ENCODE measurements at places on chromosomes 11 and 22.

GRCh38 chr11:125370561-125371389 lies 125.3 kb downstream of the FEZ1 start:
- no peak for DNase-seq

GRCh38 chr11:1404461-1405185 lies 14.9 kb downstream of the BRSK2 start:
- DNase-seq: no peak

DNA sequence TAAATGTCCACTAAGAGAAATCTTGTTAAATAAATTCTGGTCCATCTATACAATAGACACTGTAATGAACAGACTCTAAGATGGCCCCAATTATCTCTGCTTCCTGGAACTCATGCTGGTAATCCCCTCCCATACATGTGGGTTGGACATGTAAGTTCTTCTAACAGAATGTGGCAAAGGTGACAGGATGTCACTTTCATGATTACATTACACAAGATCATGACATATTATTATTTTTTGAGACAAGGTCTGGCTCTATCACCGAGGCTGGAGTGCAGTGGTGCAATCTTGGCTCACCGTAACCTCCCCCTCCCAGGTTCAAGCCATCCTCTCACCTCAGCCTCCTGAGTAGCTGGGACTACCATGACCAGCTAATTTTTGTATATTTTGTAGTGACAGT lies 14.6 kb upstream of the NDUFC2 start:
- no peak for DNase-seq

GRCh38 chr11:111387363-111387762 lies 8.3 kb upstream of the POU2AF1 start:
- DNase-seq: no peak

DNA sequence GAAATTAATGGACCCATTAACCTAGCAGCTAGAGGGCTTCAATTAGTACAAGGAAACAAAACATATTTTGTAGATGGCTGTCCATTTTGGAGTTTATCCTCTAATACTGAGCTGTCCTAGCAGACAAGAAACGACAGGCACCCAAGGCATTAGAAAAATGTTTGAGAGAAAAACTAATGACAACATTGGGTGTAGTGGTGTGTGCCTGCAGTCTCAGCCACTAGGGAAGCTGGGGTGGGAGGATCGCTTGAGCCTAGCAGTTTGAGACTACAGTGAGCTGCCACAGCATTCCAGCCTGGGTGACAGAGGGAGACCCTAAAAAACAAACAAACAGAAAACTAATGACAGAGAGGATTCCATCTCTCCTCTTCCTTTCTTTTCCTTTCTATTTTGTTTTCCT lies 1.5 kb downstream of the A4GALT start:
- DNase-seq: no peak

DNA sequence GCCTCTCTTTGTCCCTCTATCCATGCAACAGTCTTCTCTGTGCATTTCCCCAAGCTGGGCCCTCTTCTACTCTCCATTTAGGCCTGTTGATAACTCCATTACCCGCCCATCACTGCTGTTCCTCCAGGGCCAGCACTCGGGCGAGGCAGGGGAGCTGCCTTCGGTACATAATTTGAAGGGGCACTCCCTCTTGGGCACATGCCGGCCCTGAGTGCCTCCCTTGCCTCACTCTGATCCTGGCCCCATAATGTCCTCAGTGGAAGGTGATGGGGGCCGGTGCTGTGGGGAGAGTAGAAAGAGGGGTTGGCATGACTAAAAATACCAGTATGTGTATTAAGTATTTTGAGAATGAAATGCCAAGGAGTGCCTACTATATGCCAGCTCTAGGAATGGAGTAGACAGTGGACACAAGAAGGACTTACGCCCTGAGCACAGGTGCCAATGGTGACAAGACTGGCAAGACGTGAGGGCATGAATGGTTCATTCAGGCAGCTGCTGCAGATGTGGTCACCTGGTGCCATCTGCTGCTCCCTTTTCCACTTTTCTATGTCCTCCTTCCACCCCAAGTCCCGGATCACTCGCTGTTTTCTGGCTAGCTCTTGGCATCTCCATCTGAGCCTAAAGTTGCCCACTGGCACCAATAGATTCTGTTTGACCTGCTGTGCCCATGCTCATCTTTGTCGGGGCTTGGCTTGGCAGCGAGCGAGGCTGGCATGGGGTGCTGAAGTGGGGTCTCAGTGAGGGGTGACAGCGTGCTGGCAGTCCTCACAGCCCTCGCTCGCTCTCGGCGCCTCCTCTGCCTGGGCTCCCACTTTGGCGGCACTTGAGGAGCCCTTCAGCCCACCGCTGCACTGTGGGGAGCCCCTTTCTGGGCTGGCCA lies 22.6 kb downstream of the TMEM218 start:
- no peak for DNase-seq

GRCh38 chr11:126476266-126476924 lies 120.9 kb downstream of the ST3GAL4 start:
- DNase-seq: no peak

GRCh38 chr11:9082575-9082974 lies 8.8 kb downstream of the SCUBE2 start:
- no peak for DNase-seq

DNA sequence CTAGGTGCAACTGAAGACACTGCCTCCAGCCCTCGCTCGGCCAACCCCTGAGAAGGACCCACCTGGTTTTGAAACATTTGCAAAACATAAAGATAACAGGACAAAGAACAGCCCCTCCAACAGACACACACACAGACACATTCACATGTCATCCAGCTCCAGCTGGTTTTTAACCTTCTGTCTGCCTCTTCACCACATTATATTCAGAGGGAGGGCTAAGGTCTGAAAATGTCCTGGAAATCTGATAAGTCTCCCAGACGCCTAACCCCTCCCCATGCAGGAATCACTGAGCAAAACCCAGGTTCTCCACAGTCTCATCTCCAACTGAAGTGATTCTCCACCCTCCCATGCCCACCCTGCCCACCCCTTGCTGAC lies 29.4 kb downstream of the PACSIN2 start:
- DNase-seq: no peak

DNA sequence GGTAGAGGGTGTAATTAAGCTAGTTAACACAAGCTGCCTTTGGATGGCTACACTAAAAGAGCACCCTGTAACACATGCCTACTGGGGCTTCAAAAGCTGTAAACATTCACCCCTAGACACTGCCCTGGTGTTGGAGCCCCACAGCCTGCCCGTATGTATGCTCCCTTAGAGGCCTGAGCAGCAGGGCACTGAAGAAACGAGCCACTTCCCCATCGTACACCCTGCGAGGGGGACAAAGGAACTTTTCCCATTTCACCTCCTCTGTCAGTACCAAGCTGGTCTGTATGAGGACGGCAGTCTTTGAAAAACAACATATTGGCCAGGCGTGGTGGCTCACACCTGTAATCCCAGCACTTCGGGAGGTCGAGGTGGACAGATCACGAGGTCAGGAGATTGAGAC lies 77.0 kb downstream of the MAML2 start:
- DNase-seq: no peak

GRCh38 chr11:33912405-33913361 lies 20.8 kb upstream of the LMO2 start:
- no peak for DNase-seq

DNA sequence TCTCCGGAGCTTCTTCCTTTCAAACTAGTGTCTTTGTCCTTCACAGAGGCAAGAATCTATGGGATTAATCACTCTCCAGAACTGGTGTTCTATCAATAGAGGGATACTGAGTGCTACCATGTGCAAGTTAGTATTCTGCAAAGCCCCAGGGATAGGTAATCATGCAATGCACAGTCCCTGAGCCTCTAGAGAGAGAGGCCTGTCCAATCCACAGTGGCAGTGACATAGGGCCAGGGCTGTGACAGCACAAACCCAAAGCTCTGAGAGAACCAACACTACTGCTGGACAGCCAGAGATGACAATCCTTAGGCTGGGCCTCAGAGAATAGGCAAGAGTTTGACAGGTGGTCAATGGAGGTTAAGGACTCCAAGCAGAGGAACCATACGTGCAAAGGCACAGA lies 66.8 kb upstream of the USP47 start:
- DNase-seq: no peak

DNA sequence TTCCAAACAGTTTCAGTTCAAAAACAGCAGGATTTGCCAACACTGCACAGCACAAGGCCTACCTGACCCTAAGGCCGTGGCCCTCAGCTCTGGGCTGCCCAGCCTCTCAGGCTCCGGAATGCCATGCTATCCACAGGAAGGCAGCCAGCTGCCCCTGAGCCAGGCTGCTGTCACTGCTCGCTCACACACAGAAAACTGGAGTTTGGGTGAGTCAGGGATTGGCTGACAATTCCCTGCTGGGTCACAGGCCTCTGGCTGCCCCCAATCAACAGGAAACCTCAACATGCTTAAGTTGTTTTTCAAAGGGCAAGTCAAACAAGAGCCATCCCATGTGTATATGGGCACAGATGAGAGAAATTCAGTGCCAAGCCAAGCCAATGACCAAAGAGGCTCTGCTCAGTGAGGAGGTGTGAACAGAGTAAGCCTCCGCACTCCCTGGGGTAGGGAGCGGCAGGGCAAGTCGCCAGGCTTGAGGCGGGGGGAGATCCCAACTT lies 50.2 kb downstream of the RPL27A start:
- no peak for DNase-seq

Measured in stimulated activated CD8-positive, alpha-beta memory T cell treated with anti-CD3 and anti-CD28 coated beads, Interleukin-4, amount 100 ng/mL, for 1 hour (primary cell).